ENCODE measurements at places on chromosomes 12 and 14.

- no peak for DNase-seq
Measured at GRCh38 chr14:92724516-92725340, 23.7 kb downstream of the LGMN start.

DNA sequence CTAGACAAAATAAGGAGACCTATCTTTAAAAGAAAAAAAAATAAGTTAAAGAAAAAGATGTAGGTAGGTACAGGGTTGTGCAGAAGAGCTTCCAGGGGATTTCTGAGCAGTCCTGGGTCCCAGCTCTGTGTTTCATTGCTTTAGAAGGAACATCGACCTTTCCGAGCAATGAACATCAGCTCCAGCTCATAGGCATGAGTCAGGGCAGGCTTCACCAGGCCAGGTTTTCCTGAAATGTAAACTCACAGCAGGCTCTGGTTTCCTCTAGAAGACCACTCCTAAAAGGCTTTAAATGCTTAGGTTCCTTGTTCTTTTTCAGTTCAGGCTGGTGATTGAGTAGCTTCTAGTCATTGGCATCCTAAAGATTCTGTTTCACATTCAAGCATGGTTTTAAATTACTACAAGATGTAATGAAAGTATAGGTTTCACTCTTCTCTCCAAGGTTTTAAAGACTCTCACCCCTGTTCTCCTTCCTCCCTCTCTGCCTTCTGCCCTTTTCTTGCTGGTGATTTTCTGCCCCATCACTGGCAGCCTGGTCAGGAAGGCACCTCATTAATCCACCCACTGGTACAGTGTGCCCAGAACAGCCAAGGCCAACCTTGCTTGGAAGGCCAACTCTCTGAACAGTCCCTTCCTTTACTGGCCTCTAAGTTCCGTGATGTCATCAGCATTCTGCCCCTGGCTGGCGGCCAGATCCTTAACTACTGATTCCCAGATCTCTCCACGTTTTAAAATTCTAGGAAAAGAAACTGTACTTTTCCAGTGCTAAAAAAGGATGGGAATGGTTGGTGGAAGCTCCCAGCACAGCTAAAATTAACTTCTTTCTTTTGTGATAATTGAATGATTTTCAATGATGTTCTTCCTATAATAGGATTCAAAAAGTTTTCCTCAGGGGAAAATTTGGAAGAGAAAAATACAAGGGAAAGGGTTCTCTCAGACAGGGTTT lies 109.4 kb upstream of the HIF1A start:
- no peak for DNase-seq

- DNase-seq: no peak
Measured at GRCh38 chr12:99984271-99985128, at the start of gene ANKS1B. Gene ANKS1B (minus strand): TSS chr12:99984936. CDS start chr12:99984237, 699 bp downstream.

DNA sequence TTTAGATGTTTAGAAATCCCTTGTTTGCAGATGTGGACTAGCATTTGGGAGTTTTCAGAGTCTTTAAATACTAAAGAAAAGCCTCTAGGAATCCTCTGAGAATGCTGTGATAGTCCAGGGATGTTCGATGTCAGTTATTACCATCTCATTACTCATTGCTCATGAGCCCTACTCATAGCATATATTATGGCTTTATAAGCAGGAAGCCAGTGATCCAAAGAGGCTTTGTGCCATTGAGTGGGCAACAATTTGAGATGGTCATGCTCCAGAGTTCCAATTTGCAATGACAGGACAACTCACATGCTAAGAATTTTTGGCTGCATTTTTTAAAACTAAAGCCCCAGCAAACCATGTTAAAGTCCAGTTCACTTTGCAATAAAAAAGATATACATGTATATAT lies 163.0 kb downstream of the OTOGL start:
- DNase-seq: no peak

DNA sequence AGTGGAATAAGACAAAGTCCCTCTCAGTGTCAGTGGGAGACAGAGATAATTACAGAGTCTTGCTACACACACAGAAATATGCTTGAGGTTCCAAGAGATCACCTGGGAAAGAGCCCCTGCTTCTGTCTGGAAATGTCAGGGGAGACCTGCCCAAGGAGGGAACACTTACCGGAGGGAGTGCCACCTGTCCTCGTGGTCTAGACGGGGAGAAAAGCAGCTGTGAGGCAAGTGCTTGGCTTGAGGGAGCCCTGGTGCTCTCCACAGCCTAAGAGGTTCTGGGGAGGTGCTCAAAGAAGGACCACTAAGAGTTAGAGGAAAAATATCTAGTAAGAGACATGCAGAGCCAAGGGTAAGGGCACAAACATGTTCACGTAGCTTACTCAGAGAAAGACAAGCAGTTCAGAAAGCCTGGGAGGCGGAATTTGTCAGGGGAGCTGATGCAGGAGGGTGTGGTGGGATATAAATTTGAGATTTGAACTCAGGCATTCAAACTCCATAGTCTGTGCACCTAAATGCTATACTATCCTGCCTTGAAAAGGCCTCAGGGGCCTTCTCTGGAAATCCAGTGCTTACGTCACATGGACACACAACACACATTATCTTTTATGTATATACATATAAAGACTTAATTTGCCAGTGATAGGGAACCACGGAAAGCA lies 38.2 kb upstream of the GNPNAT1 start:
- DNase-seq: no peak

DNA sequence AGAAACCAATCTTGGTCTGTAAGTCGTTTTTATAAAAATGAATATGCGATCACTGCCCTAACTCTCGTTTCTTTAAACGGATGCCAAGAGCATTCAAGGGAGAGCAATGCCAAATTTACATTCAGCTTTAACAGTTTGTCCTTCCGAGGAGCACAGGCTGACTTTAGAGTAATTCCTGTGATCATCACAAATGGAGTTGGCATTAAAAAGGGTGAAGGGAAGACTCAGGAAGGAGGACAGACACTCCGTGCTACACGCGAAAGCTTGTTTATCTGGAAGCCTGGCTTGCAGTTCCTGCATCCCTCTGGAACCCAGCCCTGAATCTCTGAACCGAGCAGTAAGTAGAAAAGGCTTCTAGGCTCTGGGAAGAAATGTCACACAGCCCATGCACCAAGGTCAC lies 78.4 kb downstream of the PAPOLA start:
- DNase-seq: no peak

DNA sequence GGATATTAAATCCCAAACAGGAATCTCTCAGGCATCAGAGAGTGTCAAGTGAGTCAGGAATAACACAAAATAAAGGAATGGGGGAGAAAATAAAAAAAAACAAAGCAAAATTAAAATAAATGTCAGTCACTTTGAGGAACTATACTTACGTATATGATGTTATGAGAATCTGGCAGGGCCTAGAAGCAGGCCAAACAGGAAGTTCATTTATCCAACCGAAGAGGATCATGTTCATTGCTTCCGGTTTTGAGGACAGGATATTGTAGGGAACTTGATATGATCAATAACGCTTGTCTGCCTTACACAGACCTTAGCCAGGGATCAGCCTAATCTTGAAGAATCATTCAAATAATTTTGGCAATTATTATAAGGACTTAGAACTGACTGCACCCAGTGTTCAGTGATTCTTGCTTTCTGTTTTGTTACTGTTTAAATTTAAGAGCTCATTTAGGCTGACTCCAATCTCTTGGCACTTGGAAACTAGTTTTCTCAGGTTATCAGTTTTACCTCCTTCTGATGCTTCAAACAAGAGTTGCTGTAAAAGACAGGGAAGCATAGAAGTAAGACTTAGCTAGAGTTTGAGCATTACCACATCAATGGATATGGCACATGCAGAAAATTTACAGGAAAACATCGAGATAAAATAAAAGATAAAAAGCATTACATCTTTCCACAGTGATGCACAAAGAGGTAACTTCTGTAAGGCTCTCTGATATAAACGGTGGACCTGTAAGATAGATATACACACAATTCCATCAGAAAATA lies 53.4 kb downstream of the ZFC3H1 start:
- no peak for DNase-seq

DNA sequence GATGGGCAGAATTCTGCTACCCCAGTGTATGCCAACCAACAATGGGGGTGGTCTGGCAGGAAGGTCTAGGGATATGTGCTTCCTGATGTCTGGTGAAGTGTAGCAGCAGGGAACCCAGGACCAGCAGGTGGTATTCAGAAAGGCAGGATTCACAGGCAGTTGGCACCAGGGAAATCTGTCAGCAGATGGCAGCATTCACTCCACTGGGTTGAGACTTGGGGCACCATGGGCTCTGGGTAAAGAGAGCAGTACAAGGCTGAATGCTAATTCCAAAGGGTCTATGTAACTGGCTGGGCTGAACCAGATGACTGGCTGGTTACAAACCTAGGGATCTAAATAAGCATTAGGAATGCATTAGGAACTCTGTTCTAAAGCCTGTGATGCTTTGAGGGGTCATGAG lies 466.9 kb upstream of the STXBP6 start:
- no peak for DNase-seq

GRCh38 chr12:92080911-92081285 lies 64.7 kb downstream of the BTG1 start:
- no peak for DNase-seq

GRCh38 chr12:94143951-94144350 lies 4.4 kb upstream of the PLXNC1 start:
- no peak for DNase-seq

DNA sequence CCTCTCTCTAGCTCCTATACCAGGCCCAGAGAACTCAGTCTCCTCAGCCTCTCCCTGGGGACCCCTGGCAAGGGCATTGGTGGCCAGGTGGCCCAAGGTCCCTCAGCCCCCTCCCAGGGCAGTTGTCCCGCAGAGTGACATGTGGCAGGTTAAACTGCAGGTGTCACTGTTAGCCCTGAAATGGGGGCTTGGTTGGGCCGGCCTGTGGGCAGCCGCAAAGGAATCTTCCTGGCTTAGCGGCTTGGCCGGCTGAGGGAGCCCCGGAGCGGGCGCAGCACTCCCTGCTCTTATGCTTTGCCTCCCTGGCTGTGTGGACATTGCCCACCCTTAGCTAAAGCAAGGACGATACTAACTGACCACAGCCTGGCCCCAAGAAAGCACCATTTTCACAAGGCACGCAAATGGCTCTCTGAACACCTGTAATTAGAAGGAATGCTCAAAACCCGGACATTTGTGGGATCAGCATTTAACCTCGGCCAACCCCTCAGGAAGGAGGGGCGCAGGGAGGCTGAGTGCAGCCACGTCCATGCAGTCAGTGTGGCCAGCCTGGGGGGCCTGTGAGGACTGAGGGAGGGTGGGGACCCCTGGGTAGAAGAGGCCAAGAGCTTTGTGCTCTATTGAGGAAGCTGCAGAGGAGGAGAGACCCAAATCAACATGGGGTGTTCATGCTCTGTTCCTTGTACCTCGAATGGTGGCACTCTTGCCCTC lies 82.2 kb downstream of the PAPOLA start:
- no peak for DNase-seq

Measured in T-helper 17 cell (primary cell).